ENCODE measurements at places on chromosomes 12 and 14. TPM values are rescaled to one million over a fixed set of nuclear protein-coding genes. Genes with fewer than 3 reads are reported as not detected.
A peak's percentile ranks its signal among the peaks of the same experiment; 100 is the strongest.

DNA sequence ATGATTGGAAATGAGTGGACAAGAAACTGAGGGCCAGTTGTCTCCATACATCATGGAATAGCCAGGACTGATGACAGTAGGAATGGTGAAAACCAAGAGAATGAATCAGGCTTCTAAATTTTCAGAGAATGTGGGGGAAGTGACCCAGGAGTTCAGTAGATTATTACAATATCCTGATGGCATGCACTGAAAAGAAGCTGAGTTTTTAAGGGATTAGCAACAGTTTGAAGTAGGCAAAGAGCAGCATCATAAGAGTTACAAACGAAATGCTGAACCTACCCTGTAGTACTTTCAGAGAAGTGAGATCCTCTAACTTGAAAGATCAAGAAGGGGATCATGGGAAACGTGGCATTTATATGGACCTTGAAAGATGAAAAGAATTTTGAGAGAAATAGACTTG, 13.2 kb downstream of the SLC2A14 start:
- no peak for DNase-seq

- DNase-seq, result peak; percentile 15
Measured at GRCh38 chr12:117875744-117876435, 92.9 kb downstream of the KSR2 start.

- no peak for DNase-seq
Measured at GRCh38 chr14:68217791-68218340, 398.3 kb downstream of the RAD51B start.

- DNase-seq, result no peak
Measured at GRCh38 chr12:52257074-52257551, 17.3 kb upstream of the KRT86 start.

GRCh38 chr12:4154672-4155225, 118.8 kb upstream of the CCND2 start:
- DNase-seq, result no peak

DNA sequence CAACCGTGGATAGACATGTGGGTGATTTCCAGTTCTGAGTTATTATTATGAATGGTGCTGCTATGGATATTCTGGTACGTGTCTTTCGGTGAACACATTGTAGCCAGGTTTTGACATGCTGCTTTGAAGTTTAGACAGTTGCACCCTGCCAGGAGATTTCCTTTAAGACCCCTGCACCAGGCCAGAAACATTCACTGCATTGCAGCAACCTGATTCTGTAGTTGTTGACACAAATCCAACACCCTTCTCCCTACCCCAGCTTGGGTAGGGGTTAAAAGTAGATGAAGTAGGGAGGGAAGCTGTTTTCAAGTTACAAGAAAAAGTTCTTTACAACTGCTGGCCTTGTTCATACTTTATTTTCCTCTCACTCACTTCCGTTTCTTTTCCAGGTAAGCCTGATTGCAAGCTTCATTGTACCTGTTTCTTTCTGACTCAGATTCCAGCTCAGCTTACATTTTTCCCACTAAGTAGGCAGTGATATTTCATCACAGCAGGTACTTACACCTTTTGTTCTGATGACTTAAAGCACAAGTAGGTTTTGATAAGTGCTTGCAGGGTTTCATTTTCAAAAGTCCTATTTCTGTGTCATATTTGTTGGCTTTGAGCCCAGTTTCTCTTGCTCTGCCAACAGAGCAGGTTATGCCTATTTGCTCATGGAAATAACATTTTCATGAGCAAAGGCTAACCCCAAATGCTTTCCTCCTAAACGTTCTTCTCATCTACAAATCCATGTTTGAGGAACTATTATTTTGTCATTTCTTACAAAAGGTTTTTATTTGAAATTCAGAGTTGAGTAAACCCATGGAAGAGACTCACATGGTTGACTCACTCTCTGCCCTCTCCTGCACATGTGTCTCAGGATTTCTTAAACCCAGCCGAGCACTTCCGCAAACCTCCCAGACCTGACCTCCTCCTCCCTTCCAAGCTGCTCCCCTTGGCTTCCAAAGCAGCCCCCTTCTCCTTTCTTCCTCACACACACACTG, 12.1 kb upstream of the LTA4H start:
- peak; percentile 60 for DNase-seq

- DNase-seq, result no peak
Measured at GRCh38 chr14:54785778-54786770, 116.6 kb downstream of the GCH1 start.

DNA sequence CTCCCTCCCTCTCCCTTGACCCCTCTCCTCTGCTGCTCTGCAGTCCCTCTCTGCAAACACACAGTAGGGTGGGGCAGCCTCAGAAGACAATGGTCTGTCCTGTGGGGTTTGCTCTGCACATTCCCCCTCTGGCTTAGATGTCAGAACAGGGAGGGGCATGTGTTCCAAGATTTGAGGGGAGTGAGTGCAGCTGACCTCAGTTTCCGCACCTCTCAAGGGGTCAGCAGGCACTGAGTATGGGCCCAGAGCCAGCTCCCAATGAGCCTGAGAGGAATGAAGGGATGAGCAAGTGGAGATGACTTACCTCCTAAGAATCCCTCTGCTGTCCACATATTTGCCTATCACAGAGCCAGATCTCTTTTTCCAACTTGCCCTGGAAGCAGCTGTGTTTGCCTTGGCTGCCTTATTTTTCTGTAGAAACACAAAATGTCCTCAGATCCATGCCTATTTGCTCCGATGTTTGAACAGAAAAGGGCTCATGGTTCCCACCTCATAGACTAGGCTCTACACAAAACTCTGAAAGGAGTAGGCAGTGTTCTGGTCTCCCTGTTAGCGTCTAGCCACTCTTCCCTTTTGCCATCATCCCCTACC, 111.4 kb downstream of the CRACR2A start:
- DNase-seq, result no peak

DNA sequence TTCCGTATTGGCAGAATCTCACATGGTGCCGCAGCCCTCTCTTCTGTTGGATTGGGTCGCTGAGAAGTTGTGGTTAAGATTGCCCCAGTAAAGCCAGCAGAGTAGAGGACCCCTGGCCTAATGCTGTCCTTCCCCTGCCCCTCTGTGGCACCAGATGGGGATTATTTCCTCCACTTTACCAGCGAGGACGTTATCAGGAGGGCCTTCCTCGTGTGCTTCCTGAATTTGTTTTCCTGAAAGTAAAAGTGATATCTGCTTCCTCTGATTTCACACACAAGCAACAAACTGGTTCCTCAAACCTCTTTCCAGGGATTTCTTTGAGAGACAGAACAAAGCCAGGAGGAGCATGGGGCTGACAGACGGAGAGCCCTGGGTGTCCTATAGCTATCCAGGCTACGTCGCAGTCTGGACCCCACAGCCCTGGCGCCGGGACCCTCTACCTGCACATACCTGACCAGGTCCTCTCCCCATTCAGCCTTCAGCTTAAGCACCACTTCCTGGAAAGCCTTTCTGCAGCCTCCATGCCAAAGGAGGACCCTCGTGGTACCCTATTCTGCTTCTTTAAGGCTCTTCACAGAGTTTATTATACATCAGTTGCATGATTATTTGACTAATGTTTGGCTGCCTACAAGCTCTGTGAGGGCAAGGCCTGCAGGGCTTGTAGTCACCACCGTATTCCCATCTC, 314.8 kb upstream of the FKBP4 start:
- DNase-seq, result no peak

DNA sequence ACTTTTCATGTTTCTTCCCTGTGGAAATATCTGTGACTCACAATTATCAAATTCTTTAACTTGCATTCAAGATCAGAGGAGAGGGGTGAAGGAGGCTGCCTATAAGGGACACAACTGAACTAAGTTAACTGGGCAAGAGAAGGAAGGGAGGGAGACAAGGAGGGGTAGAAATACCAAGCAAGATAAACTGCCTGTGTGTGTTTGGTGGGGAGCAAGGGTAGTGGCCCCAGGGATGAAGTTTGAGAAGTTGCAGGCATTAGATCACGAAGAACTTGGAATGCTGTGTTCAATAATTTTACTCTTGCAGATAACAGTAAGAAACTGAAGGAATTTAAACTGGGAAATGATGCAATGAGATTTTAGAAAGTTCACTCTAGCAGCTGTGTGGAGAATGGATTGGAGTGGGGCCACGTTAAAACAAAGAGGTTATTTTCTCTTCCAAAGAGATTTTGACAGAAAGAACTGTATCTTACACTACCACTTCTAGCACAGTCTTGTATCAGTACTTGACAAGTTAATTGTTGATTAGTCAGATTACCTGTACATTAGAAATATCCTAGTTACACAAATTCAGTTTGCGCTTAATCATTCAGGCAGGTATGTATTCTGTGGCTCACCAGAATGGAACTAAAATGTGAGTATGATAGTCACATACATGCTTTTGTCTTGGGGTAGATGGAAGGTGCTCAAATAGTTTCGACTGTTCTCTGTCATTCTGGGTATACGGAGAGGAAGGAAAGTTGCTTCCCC, 7.4 kb downstream of the PKP2 start:
- DNase-seq, result no peak

GRCh38 chr12:120466560-120467315, 2.8 kb downstream of the SRSF9 start:
- DNase-seq, result peak; percentile 30

DNA sequence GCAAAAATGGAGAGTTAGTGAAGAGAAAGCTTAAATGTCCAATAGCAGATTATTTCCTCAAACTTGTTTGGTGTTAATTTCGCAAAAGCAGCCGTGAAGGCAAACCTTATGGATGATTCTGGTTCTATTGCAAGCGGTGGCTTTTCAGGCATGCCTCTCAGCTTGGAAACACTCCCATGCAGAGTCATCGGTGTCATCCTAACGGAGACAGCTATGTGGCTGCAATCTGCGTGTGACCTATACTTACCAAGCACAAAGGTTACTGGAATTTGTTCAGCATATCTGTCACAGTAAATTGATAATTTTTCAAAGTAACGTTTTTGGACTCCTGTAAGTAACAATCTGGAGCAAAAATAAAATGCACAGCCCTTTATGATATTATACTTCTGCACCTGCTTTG, 5.0 kb downstream of the BEST3 start:
- DNase-seq, result no peak

GRCh38 chr14:60183138-60183537, 17.9 kb upstream of the DHRS7 start:
- DNase-seq, result no peak

GRCh38 chr12:64578566-64578965, 31.7 kb upstream of the RASSF3 start:
- DNase-seq, result no peak

DNA sequence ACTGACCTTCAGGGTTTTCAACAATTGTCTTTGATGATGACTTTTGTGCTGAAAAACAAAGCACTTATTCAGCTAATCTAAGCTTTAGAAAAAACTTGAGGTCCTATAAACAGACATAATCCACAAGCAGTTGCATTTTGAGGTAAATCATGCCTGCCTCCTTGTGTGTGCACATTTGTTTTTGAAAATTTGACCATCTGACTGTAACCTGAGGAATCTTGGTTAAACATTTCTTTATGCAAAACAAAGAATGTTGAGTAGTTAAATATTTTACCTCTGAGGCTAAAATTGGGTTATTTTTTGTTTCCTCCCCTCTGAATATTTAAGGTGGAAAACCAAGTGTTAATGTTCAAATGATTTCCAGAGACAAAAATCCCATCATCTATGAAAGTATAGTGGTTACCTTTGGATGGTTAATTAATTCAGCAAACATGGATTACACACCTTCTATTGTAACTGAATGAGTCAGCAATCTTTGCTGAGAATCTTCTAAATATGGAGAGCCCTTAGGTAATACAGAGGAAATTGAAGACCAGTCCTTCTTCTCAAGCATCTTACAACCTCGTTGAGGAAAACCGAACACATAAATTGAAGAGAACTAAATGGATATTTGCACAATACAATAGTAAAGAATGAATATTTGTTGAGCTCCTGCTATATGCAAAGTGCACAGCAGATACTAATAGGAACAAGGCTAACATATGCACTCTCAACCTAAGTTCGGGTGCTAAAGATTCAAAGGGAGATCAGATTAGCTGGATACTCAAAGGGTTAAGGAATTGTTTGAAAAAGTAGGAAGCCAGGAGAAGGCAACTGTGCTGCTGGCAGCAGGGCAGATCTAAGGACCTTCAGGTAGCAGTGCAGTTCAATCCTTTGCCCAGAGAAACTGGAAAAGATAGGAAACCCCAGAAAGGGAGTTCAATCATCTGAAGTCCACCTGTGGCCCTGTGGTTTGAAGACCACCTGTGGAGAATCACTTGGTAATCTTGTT, 115.2 kb downstream of the BMP4 start:
- no peak for DNase-seq

- DNase-seq, result peak; percentile 42
Measured at GRCh38 chr14:99274346-99275221, 2.6 kb upstream of the BCL11B start.

GRCh38 chr12:94198872-94199271, 50.5 kb downstream of the PLXNC1 start:
- DNase-seq, result no peak

- DNase-seq, result no peak
Measured at GRCh38 chr14:60819575-60819974, 85.0 kb downstream of the MNAT1 start.

GRCh38 chr14:102491366-102491765, 18.2 kb downstream of the ANKRD9 start:
- DNase-seq, result no peak

- no peak for DNase-seq
Measured at GRCh38 chr14:54698966-54699530, 132.1 kb downstream of the SAMD4A start.

- DNase-seq, result peak; percentile 37
Measured at GRCh38 chr12:107287436-107288413, 194.4 kb upstream of the CRY1 start.

DNA sequence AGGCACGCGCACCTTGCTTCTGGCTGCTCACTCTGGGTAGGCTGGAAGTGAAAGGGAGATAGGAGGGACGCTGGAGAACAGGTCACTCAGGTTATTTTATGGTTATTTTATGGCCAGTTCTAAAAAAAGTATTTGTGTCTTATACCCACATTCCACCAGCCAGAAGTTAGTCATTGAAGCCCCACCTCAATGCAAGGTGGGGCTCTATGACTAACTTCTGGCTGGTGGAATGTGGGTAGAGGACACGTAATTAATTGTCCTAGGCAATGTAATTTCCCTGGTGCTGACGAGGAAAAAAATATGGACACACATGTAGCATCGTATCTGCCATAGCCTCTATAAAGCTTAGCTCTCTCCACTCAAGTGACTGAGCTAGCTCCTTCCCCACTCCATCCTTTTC, 104.9 kb downstream of the PDZRN4 start:
- DNase-seq, result no peak

- DNase-seq, result no peak
Measured at GRCh38 chr12:53466640-53467039, 14.7 kb downstream of the PCBP2 start.

GRCh38 chr12:120077260-120077659, 39.3 kb downstream of the RAB35 start:
- DNase-seq, result no peak

- no peak for DNase-seq
Measured at GRCh38 chr12:27345376-27345775, 12.7 kb downstream of the BMAL2 start.

POTEG gene
- total RNA-seq, result not detected

SLC25A47 gene
- not detected for total RNA-seq

KRT5 gene
- total RNA-seq, result not detected

EML1 gene
- not detected for total RNA-seq

SLC17A8 gene
- not detected for total RNA-seq

TPPP2 gene
- total RNA-seq, result not detected

CEBPE gene
- total RNA-seq, result 1.2 TPM

DNAI7 gene
- 0.34 TPM for total RNA-seq

MYH6 gene
- not detected for total RNA-seq

FAR2 gene
- total RNA-seq, result 11.1 TPM

All from naive thymus-derived CD4-positive, alpha-beta T cell (primary cell).